Prostate gland (tissue), 2 donors: ENCODE measurements at places on chromosomes 1 and 21. TPM values are rescaled to one million over a fixed set of nuclear protein-coding genes. Genes with fewer than 3 reads are reported as not detected.

- no peak for DNase-seq
Measured at GRCh38 chr1:195096051-195096521, 1512.2 kb downstream of the KCNT2 start.

Gene ADAR
- 181 TPM for total RNA-seq

- no peak for DNase-seq
Measured at GRCh38 chr1:218436346-218436745, 91.2 kb downstream of the TGFB2 start.

DNA sequence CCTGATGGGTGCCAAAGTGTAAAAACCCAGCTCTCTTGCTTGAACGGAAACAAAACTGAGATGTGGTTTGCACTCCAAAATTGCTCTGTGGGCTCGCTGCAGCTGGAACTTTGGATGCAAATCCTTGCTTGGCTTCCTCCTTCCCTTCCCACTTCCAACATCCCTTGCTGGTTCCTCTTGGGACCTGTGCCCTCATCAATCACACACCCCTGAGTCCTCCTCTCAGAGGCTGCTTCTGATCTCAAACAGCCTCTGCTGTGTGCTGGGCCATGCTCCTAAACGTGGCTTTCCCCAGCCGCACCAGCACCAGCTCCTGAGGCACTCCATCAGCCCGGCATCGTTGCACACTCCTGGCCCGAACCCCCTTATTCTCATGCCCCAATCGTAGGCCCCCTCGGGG, 124.3 kb upstream of the RAB4A start:
- DNase-seq: no peak

DNA sequence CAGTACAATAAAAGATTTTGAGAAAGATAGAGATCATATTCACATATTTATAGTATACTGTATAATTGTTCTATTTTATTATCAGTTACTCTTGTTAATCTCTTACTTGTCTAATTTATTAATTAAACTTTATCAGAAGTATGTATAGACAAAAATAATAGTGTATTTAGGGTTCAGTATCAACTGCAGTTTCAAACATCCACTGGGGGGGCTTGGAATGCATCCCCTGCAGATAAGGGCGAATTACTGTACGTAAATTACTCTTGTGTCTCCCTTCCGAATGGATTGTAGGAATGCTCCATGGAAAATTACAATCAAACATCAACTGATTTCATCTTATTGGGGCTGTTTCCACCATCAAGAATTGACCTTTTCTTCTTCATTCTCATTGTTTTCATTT, at the start of gene OR2L8:
TSS of gene OR2L8 (plus strand) at position 301 of the 400 bp plus-strand sequence. CDS start at position 301, 0 bp downstream.
- no peak for DNase-seq

Gene AVPR1B
- not detected for total RNA-seq

DNA sequence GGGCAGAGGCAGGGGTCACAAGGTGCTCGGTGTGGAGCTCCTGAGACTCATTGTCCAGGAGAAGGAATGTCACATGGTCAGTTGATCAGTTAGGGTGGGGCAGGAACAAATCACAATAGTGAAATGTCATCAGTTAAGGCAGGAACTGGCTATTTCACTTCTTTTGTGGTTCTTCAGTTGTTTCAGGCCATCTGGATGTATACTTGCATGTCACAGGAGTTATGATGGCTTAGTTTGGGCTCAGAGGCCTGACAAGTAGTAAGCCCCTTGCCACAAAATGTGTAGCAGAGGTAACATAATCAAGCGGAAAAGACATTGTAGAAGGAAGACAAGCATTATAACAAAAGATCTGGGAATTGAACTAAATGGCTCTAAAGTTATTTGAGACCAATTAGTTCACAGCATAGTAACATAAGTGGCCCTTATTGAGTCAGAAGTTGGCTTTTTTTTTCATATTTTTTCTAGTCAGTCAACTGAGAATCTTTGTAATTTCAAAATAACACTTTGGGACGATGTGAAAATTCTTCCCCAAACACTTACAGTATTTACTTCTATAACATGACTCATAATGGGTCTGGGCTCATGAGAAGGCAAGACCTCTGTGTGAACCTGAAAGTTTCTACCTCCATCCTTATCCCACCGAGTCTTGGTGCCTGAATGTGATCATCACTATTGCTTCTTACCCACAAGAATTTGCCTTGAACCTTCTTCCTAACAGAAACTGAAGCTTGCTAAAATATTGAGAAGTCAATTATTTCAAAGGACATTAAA, 137.0 kb upstream of the DPT start:
- DNase-seq: no peak

GRCh38 chr1:35659589-35659988, 18.3 kb upstream of the PSMB2 start:
- DNase-seq: no peak
